ENCODE measurements at places on chromosomes 4 and X.

DNA sequence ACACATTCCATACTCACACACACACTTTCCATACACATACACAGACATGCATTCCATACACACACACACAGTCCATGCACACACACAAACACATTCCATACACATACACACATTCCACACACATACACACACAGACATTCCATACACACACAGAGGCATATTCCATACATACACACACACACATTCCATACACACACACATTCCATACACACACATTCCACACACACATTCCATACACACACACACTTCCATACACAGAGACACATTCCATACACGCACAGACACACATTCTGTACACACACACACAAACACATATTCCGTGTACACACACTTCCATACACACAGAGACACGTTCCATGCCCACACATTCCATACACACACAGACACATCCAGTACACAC lies 14.8 kb downstream of the LINC00632 start:
- DNase-seq, result no peak

DNA sequence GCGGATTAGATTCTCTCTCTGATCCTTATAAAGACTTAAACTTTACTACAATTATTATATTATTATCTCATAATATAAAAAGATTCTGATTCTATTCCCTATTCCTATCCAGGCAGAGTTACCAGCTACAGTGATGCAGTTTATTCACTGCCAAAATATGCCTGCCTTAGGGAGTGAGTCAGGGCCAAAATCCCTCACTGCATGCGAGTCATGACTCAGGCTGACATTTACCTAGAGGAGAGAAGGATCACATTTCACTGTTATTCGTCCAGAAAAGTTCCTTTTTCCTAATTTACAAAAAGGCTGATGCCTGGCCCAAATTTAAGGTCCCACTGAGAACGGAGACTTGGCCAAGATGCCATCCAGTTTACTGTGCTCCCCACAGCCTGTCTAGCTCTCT lies 168.5 kb upstream of the LDB2 start:
- no peak for DNase-seq

DNA sequence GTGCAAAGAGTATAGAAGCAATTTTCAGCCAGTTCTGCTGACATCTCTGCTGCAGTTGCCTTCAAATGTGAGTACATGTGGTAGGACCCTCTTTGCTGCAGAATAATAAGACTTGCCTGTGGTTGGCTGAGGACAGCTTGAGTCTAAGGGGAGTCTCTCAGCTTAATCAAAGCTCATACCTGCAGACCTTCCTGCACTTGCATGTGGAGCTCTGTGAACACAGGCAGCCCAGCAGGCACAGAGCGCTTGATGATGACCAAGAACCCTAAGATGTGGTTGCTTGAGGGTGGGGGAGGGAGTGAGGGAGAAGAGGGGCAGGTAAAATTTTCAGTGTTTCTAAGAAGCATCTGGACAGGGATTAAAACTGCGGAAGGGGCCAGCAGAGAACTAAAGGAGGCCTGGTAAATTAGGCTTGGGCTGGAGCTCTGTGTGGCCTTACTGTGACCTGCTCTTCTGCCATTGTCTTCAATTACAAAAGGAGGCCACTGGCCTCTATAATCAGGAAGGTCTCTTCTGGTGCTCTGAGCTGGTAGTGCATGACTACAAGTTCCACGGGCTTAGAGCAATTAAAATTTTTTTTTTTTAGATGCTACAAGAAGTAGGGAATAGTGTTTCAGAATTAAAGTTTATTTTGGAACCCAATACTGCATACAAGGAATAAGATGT lies 59.9 kb upstream of the CHRNA9 start:
- no peak for DNase-seq

GRCh38 chr4:11746734-11747133 lies 318.0 kb upstream of the HS3ST1 start:
- no peak for DNase-seq

DNA sequence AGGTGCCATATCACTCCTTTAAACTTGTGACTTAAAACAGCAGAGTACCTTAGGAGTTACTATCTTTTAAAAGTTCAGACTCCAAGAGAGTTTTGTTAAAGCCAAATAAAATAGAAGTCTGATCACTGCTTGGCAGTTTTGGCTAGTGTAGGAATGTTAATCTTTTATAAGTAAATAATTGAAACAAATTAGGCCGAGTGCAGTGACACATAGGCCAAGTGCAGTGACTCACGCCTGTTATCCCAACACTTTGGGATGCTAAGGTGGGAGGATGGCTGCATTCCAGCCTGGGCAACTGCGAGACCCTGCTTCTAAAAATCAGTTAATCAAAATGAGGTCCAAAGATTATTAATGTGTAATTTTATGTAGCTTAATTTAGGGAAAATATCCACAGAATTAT lies 37.2 kb downstream of the WDR44 start:
- DNase-seq, result no peak

DNA sequence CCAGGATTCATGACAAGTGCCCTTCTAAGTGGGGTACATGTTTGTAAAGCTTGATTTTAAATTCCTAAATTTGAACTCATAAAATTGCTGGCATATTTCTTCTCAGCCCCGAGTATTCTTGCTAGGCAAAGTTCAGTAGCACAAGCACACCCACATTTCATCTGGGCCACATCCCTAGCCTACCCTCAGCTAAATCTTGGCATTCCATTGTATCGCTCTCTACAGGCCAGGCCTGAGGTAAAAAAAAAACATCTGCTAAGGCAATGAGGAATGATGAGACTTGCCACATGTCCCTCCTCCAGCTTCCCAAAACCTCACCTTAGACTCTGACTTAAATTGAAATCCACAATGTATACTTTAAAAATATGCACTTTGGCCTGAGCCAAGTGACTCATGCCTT lies 51.4 kb upstream of the VCX3B start:
- DNase-seq, result no peak

DNA sequence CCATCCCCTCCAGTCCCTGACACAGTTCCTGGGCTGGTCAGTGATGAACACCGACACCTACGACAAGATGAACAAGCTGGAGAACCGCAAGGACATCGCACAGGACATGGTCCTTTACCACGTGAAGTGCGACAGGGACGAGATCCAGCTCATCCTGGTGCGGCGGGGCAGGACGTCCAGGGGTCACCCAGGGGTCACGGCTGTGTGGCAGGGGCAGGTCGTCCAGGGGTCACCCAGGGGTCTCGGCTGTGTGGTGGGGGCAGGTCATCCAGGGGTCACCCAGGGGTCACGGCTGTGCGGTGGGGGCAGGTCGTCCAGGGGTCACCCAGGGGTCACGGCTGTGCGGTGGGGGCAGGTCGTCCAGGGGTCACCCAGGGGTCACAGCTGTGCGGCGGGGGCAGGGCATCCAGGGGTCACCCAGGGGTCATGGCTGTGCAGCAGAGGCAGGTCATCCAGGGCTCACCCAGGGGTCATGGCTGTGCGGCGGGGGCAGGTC lies 16.7 kb downstream of the ATP5ME start:
- no peak for DNase-seq

DNA sequence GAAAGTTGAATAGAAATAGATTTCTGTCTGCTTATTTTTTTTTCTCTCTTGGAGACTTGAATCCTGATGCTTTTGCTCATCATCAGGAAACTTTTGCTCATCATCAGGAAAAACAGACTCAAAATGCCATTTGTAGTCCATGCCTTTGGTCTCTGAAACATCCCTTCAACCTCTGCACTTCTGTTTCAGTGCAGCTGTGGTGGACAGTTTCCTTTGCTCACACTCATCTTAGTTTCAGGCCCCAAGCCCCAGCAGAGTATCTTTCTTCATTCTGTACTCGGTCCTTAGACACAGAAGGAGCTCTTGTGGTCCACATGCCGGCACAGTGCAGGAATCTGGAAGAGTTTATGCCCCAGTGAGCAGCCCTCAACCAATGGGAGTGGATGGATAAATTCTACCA lies 337.9 kb downstream of the PPP3CA start:
- no peak for DNase-seq

- no peak for DNase-seq
Measured at GRCh38 chrX:49756692-49757091, 60.9 kb upstream of the PAGE1 start.

GRCh38 chr4:102599455-102599854 lies 98.3 kb downstream of the NFKB1 start:
- no peak for DNase-seq

DNA sequence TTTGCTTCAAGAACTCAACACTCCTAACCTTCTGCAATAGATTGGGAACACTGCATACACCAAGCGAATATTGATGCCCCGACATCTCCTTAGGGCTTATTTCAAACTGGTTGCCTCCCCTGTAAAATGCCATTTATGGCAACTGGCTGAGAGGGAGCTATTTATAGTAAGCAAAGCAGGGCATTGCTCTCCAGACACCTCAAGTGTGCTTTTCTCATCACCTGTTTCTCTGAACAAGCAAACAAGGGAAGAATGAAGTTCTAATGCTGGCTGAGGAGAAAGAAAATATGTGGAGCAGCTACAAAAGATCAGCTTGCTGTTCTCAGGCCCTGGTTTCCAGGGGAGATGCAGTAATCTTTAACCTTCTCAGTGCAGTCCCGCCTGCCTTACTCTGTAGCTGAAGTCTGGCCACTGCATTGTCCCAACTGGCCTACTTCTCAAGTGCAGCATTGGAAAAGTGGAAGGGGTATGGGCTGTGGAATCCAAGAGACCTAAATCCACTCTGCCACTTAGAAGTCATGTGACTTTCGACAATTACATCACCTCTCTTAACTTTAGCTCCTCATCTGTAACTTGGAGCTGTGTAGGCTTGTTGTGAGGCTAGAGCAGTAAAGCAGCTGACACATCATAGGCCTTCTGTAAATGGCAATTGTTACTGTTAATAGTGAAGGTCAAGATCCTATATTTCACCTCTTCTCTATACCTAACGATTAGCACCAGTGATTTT lies 47.9 kb upstream of the FGF13 start:
- DNase-seq, result no peak

Measured in NCI-H1417 (cell line).